ENCODE measurements at places on chromosomes 16 and 17.

DNA sequence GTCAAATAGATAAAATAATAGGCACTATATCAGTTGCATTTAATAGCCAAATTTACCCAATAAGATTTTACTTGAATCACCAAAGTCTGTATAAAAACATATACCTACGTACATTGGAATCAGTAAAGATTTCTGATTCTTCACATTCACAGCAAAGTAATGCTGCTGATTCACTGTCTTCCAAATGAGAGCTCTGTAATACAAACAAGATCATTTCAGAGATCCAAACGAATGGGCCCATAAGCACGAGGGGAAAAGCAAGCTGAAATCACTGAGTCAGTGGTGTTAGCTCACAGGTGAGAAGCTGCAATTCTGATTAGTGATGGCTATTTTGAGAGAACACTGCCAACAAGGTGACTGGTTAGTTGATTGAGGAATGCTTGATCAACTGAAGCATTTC, 81.3 kb downstream of the SSH2 start:
- DNase-seq = no peak

DNA sequence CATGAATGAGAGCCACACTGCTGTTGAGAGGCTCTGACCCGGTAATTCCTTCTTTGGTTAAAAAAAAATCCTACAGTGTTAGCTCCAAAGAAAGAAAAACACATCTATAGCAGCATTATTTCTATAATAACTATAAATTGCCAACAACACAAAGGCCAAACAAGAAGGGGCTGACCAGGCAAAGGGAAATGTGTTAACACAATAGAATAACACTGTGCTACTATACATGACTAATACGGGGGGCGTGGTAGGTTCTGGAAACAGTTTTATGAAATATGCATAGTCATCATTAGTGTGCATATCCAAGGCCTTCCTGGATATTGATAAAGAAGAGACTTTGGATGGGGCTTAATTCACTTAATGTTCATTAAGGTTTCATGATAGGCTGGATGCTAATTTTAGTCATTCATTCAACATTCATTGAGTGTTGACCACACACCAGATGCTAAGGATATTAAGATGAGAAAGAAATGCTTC, 50.0 kb upstream of the CCL1 start:
- no peak for DNase-seq

GRCh38 chr16:65524997-65525396, 403.1 kb upstream of the CDH11 start:
- DNase-seq = no peak

DNA sequence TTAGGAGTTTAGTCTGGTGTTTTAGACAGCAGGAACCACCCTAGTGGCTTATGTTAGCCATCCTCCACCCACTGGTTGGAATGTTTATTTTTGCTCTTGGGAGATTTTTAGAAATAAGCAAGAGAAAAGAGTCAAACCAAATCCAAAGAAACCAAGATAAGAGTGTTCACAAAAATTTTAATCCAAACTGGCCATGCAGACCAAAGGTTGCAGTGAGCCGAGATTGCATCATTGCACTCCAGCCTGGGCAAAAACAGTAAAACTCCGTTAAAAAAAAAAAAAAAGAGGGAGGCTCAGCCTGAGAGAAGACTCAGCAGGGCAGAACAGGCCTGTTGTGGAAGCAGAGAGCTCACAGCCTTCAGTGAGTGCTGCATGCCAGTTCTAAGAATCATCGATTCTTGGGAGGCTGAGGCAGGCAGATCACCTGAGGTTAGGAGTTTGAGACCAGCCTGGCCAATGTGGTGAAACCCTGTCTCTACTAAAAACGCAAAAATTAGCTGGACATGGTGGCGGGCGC, 12.2 kb upstream of the C16orf54 start:
- peak; percentile 15 for DNase-seq

DNA sequence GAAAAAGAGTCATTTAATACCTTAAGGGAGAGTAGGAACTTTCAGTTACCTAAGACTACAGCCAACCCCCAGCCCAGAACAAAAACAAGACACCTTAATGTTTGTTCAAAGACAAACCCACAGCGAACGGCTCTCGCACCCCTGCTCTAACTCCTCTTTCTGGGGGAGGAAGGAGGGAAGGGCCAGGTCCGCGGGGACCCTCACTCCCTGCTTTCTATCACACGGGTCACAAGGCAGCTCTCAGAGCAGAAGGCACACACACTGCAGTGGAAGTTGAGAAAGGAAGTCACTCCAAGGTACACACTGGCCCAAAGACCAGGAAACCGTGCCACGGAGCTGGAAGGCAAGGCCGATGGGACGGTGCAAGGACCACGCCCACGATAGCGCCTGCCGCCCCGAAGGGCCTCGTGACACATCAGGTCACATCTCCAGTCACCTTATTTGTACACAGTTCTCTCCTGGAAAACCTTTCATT, 10.0 kb downstream of the LITAFD start:
- no peak for DNase-seq

GRCh38 chr17:65123757-65124675, 13.2 kb upstream of the RGS9 start:
- no peak for DNase-seq

- no peak for DNase-seq
Observed at GRCh38 chr16:53626161-53626560, 77.5 kb downstream of the RPGRIP1L start.

GRCh38 chr17:81162491-81162890, 2.8 kb upstream of the PVALEF start:
- DNase-seq = no peak

DNA sequence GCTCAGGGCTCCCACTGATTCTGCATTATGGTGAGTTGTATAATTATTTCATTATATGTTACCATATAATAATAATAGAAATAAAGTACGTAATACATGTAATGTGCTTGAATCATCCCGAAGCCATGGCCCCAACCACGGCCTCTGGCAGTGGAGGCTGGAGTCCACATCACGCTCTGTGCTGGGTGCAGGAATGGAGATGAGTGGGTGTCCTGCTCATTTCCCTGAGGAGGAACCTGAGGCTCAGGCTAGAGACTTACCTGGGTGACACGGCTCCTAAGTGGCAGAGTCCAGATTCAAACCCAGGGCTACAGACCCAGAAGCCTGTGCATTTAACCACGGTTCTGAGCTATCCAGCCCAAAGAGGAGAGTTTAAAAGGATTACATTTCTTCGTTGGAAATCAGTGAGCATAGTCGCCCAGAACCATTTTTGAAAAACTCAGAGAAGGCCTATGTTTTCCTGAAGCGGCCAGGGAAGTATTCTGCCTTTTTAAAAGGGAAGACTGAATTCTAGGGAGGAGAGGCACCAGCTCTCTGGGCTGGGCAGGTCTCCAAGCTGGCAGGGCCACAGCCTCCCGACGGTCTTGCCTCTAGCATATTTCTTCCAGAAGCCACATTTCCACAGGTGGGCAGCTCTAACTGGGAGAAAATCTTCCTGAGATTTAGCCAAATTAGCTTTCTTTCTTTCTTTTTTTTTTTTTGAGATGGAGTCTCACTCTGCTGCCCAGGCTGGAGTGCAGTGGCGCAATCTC, 6.7 kb downstream of the IL4R start:
- no peak for DNase-seq

DNA sequence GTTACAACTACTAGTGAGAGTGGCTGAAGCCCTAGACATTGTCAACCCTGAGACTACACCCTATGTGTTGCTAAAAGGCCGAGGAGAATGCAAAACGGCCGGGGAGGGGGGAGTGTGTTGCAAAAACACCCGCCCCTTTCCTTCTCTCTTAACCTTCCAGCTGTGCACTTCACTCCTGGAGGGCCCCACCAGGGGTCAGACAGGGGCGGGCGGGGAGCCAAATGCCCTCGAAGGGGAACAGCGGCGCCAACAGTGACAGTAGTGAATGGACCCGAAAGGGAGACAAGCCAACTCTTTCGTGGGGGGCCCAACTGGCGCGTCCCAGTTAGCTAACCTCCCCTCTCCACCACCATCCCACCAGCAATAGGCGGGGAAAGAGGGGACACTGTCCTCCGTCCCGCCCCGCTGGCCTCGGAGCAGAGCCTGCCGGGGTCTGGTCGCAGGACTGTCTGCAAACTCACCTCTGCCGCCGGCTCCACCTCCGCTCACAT, 352 bp downstream of the MARF1 start:
- DNase-seq = no peak

GRCh38 chr17:1792495-1793446, 30.9 kb downstream of the SERPINF1 start:
- DNase-seq = no peak

DNA sequence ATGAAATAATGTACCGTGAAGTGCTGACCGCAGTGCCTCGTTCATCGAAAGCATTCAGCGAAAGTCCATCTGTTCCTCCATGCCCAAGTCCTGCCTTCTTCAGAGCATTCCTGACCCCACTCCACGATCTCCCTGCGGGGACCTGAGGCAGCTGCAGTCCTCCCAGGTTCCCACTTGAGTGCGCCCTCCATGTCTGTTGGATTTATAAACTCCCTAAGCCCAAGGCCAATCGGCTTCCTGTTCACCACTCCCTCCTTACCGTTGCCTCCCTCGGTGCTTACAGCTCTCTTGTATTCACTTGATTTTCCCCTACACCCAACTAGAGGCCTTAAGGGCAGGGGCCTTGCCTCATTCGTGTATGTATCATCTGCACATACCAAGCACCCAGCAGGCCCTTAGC, 2.8 kb downstream of the RAD51D start:
- DNase-seq = no peak

DNA sequence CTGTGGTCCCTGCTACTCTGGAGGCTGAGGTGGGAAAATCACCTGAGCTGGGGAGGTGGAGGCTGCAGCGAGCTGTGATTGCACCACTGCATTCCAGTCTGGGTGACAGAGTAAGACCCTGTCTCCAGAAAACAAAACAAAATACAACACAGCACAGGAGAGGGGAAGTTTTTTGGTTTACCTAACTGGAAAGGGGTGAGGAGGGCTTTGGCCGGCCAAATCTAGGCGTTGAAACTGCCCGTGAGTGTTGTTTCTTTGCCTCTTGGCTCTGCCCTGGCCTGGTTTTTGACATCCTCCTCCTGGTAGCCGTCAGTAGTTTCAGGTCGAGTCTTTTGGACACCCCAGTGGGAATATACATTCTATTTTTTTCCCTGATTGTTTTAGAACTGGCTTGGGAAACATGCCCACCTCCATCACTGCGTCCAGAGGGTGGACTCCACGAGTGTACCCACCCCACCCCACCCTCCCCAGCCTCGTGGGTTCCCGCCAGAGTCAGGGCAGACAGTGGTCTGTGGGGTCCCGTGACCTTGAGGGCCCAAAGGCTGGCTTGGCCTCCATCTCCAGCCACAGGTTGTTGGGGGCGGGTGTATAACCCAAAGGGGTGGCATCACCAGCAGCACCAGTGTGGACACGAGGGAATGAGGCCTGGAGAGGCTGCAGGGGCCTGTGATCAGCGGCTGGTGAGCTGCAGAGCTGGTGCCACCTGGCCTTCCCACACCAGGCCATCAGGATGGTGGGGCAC, 42.7 kb downstream of the NT5M start:
- no peak for DNase-seq

- no peak for DNase-seq
Observed at GRCh38 chr16:72649254-72649944, 398.5 kb downstream of the ZFHX3 start.

GRCh38 chr17:44630703-44631102, 25.6 kb upstream of the MEIOC start:
- no peak for DNase-seq

GRCh38 chr17:43671755-43672519, 10.2 kb upstream of the MEOX1 start:
- no peak for DNase-seq

DNA sequence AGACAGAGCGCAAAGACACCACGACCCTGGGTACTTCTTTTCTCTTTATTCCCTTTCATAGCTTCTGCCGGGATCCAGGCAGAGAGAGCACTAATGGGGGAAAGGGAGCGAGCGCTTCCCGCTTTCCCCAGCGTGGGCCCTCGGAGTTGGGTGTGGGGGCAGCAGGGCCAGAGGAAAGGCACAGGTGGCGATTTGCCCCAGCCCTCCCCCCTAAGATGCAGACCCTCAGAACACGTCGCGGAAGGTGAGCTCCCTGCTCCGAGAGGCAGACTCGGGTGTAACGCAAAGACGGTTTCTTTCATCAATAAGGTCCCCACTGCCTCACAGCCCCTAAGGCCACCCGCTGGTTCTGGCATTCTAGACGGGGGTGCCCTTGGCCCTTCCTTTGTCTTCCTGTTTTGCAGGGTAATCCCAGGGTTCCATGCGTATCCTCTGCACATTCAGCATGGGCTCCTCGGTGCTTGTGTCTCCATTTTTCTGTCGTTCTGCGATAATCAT, 570 bp upstream of the NME3 start:
- DNase-seq = no peak

DNA sequence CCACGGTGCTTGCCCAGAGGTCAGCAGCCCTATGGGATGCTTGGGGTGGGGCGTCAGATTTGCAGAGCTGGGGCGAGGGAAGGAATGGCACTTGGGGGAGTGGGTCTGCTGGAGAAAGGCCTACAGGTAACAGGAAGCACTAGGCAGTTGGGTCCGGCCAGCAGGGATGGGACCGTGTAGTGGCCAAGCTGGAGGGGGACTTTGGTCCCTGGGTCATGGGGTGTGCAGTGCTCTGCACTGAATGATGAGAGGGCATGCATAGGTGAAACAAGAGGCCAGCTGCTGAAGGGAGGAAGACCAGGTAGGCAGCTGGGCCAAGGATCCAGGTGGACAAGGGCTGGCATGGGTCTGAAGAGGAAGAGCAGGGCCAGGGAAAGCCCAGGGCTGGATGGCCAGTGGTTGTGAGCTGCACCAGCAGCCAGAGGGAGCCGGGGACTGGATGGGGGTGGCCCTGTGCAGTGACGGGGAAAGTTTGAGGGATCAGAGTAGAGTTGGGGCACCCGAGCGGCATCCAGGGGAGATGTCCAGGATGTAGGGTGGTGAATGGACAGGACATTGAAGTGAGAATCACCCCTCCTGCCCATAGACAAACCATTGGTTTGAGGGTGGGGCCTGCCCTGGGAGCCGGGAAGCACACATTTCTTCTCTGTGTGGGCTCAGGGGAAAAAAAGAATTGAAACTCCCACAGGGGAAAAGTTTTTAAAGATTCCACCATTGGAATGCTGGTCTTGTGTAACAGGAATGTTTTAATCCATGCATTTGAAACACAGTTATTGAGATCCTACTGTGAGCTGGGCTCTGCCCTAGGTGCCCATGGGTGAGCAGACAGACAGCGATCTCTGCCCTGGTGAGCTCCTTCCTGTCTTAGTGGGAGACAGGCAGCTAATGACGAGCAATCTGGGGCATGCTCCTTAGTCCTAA, 25.1 kb downstream of the RAI1 start:
- no peak for DNase-seq

GRCh38 chr16:4591706-4592470, 22.8 kb downstream of the UBALD1 start:
- DNase-seq = no peak

DNA sequence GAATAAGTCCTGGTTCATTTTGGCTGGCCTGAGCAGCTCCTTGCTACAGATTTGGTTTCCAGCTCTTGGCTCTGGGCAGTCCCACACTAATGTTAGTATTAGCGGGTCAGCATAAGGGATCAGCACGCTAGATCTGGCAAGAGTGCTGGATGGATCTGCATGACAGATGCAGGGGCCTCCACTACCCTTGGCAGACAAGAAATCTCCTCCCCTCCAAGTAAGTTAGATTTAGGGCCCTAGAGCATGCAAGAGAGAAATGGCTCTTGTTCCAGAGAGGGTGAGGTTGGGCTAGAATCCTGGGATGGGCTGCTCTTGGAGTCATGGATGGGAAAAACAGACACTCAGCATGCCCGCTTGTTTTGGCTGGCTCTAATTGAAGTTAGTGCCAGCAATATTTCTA, 414.3 kb downstream of the RBFOX1 start:
- no peak for DNase-seq

Data from AG09319 (cell line).